ENCODE measurements at places on chromosomes 5 and 9. TPM values are rescaled to one million over a fixed set of nuclear protein-coding genes. Genes with fewer than 3 reads are reported as not detected.

- DNase-seq = no peak
These were observed 651.6 kb upstream of the RORB start for GRCh38 chr9:73845539-73845938.

DNA sequence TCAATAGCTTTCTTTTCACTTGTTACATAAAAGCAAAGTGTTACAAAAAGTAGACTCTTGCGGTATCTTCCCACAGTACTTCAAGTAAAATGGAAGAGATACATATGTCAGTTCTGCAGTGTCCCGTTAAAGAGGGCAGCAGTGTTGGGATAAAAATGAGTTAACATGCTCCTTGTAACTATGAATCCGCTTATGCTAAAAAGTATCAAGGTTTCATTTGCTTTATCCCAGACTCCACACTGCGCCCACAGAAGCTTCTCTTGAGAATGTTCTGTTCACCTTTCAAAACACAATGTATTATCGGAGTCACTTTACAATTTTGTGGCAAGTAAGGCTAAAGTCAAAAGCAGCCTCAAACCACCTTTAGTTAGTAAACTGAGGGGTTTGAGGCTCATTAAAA is 790 bp downstream of the PTAR1 start:
- DNase-seq = no peak

GRCh38 chr5:10761933-10762775 is 1.1 kb upstream of the DAP start:
- DNase-seq = no peak

DNA sequence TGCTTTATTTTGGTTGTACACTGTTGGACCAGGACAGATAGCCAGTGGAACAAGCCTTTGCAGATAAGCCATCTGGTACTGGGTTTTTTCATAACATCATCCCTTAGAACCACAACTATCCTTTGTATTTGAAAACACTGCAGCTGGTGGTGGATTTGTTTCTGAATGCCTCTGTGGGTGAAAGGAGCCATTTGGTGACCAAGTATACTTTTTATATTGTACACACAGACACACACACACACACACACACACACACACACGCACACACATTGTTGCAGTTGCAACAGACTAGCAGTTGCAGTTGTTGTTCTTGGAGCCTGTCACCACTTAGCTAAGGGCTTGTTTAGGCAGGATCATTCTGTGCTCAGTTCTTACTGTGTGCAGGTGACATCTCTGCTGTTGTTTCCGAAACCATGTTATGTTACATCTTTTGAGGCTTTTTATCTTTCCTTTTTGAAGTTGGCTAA is 22.9 kb upstream of the CAVIN4 start:
- peak; percentile 6 for DNase-seq

GRCh38 chr5:137075163-137075970 is 423.8 kb downstream of the SPOCK1 start:
- peak; percentile 81 for DNase-seq

DNA sequence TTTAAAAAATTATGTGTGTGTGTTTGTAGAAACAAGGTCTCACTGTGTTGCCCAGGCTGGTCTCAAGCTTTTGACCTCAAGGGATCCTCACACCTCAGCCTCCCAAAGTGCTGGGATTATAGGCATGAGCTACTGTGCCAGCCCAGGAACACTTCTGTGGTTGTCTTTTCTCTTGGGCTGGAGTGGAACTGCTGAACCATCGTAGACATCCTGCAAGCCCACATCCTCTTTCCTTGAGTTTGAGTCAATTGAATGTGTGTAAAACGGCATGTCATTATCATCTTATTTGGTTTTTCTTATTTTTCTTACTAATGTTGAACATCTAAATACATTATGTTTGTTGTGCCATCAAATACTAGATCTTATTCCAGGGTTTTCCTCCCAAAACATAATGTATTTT is 40.0 kb downstream of the EHMT1 start:
- DNase-seq = no peak

DNA sequence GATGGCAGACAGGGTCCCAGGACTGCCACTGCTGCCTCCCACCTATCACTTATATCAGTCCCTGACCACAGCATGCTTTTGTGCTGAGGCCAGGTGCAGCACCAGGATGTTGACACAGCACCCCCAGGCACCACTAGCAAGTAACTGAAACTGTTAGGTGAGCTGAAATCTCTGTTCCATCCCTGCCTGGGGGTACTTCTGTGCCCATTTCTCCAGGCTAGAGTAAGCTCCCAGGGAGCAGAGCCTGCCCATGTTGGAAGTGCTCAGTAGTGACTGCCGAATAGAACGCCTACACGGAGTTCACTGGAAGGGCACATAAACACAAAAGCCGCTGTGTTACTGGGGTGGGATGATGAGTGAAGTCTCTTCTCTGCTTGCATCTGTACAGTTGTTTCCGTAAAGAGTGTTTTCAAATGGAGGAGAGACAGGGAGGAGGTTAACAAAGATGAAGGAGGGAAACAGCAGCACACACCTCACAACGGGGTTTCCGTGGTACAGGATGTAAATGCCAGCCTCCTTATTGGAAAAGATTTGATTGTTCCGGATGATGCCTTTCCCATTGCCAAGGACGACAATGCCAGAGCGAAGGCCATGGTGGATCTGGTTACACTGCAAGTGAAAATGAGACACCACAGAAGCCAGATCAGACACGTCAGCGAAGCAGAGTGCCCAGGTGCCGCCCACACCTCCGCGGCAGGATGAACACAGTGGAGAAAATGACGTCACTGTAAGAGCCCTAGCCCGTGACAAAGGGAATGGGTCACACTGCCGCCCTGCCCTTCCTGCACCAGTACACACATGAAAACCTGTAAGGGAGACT is 43.1 kb downstream of the POLR1E start:
- no peak for DNase-seq

- no peak for DNase-seq
These were observed 46.5 kb upstream of the NTRK2 start for GRCh38 chr9:84622981-84623380.

DNA sequence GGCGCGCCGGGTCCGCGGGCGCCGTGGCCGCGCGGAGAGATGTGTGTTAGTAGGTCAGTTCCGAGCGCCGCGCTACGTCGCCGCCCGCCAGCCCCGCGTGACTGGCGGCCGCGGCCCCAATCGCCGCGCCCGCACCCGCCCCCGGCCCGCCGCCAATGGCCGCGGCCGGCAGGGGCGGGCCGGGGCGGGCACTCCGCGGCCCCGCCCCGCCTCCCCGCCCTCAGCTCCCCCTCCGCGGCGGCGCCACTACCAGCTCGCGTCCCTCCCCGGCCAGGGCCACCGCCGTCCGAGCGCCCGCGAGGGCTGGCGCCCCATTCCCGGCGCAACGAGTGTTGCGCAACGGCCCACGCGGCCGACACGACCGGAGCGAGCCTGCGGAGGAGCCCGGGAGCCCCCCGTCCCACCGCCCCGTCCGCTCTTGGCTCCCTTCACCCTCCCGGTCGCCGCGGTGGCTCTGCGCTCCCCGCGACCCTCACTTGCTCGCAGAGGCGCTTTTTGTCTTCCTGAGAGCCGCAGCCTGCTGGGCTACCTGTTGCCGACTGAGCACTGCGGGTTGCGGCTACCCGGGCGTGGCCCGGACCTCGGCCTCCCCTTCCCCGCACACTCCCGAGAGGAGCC is at the start of gene NFIL3:
NFIL3 (minus strand) TSS at position 48 of the 618 bp plus-strand sequence. CDS start 13,098 bp downstream, outside the sequence.
- peak; percentile 57 for DNase-seq

DNA sequence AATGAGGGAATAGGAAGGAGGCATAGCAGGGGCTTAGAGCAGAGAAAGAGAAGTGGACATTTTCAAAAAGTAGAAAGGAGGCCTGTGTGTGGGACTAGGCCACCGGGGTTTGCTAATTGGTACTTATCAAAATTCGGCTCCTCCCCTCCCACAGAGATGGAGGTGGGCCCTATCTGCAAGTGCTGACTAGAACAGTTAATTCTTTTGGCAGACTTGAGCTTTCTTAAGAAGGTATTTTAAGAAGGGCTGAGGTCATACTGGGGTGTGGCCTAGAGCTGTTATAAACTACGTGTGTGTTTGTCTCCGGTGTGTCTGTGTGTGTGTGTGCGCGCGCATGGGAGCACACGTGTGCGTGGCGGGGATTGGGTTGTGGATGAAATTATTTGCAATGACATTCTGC is 1086.5 kb downstream of the EFNA5 start:
- no peak for DNase-seq

GRCh38 chr9:77811832-77812231 is 163.7 kb upstream of the GNA14 start:
- DNase-seq = no peak

DNA sequence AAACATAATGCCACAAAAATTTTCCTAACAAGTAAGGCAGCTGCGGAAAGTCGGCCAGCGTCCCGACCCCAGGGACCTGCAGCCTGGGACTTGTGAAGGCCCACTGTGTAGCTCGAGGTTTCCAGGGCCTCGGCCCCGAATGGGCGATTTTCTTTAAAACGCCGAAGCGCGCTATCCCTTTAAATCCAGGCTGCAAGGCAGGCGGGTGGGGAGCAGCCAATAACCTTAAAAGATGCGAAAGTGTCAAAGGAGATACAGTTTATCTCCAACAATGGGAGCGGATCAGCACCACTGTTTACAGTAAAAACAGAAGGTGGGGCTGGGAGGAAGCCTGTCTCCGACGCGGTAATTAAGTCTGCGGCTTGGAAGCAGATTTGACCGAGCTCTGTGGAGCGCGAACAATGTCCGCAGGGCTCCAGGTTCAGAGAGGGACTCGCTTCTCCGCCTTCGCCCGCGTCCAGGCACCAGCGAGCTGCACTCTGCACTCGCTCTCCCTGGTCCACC is 1.7 kb upstream of the ZSWIM6 start:
- DNase-seq = peak; percentile 49

DNA sequence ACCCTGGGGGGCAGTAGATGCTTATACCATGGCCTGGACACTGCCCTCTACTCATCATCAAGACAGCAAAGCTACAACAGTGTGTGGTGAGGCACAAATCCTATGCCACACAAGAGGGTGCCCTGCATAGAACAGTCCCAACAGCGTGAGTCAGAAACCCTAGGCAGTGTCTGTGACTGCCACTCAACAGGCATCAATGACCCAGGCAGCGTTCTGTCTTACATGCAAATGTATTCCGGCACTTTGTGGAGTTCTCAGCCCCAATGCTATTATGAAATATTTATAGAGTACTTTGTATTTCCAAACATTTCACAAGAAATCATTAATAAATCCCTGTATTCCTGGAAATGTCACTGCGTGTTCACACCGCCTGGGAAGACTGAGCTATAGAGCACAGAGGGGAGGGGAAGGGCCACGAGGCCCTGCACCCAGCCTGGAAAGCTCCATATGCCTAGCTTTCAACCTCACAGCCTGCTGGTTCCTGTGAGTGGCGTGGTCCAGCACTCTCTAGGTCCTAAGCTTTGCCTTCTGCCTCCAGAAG is 77.7 kb downstream of the NIPSNAP3B start:
- DNase-seq = no peak

DNA sequence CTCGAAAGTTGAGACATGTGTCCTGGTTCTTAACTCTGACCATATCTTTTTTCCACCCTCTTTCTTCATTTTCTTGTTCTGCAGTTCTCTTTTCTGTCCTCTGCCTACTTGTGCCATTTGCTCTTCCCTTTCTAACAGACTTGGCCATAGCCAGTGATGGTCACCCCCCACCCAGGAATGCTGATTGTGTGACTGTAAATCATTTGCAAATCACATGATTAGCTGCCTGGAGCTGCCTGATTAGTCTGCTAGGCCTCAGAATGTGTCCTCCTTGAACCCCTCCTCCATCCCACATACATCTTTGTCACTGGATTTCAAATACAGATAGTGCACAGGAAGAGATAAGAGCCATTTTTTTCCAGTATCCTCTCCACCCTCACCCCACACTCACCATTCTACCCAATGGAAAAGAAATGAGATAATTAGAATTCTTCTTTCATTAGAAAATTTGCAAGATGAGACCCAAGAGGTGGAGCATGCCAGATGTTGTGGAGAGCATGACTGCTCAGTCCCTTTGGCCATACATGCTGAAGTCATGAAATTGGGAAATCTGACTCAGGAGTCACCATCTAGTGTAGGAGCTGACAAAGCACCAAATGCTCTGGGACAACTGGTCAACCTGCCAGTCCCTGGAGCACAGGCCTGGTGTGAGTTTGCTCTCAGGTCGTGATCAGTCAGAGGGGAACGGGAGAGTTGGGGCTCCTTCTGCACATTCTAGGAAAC is 538.2 kb downstream of the CCDC171 start:
- DNase-seq = no peak

GRCh38 chr9:94586814-94587213 is 6.8 kb downstream of the FBP2 start:
- no peak for DNase-seq

DNA sequence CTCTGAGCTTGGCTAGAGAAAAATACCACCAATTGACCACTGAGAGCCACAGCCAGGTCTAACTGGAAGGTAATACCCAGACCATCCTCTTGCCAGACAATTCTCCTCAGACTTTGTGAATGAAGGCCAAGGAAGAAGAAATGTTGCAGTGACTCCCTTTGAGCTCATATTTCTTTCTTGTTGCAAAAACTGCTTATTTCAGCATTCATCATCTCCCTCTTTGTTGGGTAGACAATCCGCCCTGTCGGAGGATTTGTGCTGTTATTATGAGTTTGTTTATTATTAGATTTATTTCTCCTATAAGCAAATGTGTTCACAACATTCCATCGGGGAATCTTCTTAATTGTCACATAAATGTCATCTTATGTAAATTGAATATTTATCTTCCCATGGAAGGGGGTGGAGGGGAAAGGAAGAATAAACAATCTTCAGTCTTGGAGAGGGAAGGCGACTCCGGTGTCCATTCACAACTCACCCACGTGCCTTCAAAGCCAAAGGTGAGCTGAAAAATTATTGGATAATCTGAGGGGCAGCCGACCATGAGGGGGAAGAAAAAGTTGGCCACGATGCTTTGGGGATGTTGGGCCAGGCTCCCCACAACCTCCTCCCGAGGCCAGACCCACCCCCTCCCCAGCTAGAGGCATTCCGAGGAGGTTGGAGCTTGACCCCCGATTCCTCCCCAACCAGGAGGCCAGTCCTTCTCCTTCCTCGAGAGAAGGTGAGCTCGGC is 1.8 kb upstream of the JADE2 start:
- no peak for DNase-seq

- DNase-seq = no peak
These were observed 5.0 kb downstream of the SNAPC4 start for GRCh38 chr9:136395020-136395340.

DNA sequence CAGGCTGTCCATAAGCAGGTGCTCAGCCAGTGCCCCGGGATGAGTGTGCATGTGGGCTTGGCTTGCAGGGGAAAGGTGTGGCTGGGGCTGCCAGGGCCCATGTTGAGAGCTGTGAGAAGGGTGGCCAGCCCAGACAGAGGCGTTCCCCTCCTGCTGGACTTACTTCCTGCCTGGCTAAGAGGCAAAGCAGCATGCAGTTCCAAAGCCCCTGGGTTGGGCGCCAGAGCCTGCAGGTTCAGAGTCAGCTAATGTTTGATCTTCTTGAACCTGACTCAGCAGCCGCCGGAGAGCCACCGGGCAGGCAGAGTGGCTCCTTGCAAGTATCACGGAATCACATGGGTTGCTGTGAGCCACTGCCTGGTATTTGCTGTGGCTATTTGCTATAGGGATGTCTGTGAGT is 168.4 kb upstream of the MAP1B start:
- peak; percentile 13 for DNase-seq

Gene ITGA2
- total RNA-seq = 23.4 TPM

Gene ARAP3
- 4.4 TPM for total RNA-seq

Gene TMC1
- total RNA-seq = not detected

Gene NR6A1
- 1.2 TPM for total RNA-seq

Gene POLR3G
- total RNA-seq = 17.4 TPM

Gene TLR4
- 6.7 TPM for total RNA-seq

Gene SLC34A1
- total RNA-seq = not detected

Gene MAP1B
- total RNA-seq = 50.3 TPM

Gene INSL4
- total RNA-seq = not detected

Gene LRRC19
- total RNA-seq = not detected

All from H4 (cell line).